Esophagus squamous epithelium (tissue), 5 donors: ENCODE measurements at places on chromosomes 1 and 21.

- no peak for DNase-seq
Measured at GRCh38 chr1:153058826-153059784, 1.8 kb upstream of the SPRR2A start.

GRCh38 chr21:14259747-14260146 lies 43.8 kb downstream of the RBM11 start:
- DNase-seq: no peak

- no peak for DNase-seq
Measured at GRCh38 chr1:12600880-12601633, 17.0 kb downstream of the DHRS3 start.

DNA sequence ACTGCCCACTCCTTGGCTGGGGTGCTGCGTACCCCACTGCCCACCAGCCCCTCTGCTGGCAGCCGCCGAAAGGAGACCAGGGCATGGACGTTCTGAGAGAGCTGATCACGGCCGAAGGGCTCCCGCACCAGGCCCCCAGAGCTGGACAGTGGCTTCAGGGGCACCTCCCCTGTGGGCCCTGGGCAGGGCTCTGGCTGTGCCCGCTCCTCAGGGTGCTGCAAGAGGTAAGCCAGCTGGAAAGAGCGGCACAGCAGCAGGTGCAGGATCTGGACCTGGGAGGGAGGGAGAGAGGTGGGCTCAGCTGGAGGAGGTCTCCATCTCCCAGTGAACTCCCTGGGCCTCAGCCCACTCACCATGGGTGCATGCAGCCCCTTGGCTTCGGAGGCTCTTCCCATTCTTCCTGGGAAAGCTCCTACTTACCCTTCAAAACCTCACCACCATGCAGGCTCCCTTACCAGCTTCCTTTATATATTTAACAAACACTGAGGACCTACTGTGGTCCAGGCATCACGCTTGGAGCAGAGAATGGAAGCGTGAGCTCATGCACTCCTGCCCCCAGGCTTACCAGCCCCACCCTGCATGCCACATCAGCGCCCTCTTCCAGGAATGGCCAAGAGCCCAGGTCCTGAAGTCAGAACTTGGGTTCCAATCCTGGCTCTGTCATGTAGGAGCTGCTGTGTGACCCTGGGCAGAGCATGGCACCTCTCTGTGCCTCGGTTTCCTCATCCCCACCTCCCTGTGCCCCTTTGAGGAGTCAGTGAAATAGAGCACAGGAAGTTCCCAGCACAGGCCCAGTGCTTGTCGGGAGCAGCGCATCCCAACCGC lies 6.8 kb upstream of the KIF17 start:
- no peak for DNase-seq

DNA sequence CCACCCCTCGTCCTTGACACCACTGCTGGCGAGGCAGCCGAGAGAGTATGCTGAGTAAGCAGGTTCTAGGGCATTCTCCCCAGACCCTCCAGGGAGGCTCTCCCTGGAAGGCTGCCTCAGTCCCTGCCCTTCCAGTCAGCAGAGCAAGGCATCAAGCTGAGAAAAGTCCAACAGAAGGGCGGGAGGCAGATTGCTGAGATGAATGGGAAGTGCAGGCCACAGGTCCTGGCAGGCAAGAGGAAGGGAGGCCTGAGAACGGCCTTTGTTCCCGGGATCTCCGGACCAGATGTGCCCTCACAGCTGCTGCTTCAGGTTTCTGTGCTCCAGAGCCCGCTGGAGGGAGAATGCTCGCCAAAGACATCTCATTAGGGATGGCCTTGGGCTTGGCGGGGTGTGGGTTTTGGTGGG lies 270.0 kb upstream of the VAMP3 start:
- no peak for DNase-seq

DNA sequence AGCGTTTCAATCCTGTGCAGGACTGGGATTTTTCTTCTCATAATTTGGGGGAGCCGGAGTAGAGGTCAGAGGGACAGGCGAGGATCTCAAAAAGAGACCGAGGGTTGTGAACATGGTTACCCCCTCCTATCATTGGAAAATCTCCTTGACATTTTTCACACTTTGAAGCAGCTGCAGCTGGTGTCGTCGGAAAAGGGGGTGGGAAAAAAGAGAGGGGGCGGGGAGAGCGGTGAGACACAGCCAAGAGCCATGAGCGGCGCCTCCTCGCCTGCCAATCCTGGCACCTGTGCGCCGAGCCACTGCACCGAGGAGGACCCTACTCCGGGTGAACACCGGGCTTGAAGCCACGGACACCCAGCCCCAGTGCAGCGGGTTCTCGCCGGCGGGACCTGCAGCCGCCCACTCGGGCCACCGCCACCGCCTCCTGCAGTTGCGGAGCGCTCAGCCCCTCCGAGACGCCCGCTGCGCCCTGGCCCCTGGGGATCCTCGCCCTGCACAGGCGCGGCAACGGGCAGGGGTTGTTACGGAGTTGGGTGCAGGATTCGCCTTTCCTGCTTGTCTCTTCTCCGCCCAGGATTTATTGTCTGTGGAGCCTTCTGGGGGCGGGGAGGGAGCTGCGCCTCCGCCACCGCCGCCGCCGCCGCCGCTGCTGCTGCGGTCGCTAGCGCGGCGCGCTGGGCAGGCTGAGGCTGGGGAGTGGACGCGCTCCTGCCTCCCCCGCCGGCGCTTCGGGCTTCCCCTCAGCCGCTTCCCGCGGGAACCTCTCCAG lies at the start of gene LRRC7:
TSS of gene LRRC7 (plus strand) at position 271 of the 769 bp plus-strand sequence. CDS start 718 bp downstream, outside the sequence.
- DNase-seq: no peak

DNA sequence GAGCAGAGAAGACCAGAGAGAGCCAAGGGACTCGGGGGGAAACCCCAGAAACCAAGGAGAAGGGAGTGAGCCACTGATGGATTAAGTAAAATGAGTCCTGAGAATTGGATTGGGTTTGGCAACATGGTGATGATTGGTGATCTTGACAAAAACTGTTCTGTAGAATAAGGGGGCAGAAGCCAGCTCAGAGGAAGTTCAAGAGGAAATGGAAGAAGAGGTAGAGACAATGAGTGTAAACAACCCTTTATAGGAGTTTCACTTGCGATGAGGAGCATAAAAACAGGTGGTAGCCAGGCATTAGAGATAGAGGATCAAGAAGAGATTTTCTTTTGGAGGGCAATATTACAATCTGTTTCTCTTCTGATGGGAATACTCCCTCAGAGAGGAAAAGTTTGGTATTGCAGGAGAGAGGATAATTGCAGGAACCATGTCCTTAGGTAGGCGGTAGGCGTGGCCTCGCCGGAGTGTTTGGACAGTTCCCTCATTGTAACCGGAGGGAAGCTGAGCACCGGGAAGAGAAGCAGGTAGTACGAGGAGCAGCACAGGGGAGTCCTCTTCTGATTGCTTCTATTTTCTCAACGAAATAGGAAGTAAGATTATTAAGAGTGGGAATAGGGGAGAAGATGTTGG lies 68.4 kb upstream of the TENT5C start:
- DNase-seq: no peak

- no peak for DNase-seq
Measured at GRCh38 chr1:186923486-186923885, 94.7 kb downstream of the PLA2G4A start.

DNA sequence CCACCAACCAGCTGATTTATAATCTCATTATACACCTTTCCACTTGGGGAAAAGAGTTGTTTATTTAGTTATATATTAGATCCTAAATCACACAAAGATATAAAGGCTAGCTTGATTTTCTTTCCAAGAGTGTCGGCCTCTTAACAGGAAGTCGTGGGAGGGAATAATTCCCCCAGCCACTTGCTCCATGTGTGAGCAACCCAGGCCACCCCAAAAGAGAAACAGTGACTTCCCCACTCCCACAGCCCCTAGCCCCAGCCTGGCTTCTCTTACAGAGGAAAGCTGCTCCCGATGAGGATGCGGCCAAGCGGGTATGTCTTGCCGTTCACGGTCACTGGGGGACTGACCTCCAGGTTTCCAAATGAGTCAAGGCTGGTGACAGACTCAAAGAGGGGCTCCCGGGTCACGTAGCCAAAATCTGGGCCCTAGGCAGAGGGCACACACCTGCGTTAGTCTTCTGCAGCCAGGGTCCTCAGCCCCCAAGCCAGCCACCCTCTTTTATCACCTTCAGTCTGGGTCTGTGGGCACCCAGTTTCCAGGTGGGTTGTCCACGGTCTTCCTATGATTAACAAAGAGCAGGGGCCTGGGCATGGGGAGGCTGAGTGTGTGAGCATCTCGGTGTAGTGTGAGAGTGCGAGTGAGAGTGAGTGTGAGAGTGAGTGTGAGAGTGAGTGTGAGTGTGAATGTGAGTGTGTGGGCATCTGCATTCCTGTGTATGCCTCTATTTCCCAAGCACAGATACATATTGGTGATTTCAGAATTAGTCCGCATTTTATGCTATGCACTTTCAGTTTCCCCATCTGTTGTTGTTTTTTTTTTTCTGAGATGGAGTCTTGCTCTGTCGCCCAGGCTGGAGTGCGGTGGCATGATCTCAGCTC lies 25.4 kb upstream of the SDHB start:
- no peak for DNase-seq

- DNase-seq: no peak
Measured at GRCh38 chr21:28817871-28818270, 174.8 kb downstream of the LTN1 start.

GRCh38 chr1:59113876-59114457 lies 182.9 kb upstream of the FGGY start:
- DNase-seq: no peak

DNA sequence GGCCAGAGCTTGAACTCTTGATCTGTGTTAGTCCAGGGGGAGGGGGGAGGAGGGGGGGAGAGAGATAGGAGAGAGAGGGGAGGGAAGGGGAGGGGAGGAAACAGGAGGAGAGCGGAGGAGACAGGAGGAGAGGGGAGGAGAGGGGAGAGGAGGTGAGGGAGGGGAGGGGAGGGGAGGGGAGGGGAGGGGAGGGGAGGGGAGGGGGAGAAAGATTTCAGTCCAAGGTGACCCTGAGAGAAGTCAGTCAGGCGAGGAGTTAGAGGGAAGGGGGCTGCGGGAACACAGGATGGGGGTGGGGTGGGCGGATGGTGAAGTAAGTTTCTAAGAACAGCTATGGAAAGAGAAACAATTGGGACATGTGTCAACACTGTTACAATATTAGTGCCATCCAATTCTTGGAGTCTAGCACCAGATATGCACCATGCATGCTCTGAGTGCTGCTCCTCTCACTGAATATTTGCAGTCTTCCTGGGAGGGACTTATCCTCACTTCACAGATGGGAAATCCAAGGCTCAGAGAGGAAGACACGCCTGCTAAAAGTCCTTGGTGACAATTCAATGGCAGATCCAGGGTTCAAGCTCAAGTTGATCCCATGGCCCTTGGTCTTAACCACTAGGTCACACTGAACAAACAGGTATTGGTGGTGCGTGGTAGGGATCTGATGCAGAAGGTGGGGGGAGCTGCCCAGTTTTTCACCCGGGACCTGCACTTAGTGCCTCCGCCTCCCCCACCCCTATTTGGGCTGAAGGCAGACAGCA lies 42.5 kb upstream of the ECE1 start:
- no peak for DNase-seq

DNA sequence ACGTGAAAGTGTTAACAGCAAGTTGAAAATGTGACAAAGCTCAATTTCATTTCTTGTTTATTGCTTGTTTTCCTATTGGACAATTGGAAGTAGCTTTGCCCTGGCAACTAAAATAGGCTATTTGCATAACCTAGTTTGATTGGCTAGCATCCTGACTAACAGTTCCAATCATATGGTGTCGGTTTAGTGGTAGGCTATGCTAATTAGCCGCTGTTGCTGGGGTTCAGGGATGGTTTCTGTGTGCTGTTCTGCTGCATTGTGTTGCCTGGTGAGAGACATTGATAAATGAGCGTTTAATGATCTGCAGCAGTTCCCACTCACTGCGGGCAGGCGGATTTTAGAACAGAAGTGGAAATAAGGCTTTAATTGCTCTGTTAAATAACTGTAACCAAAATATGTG lies 68.5 kb downstream of the DYRK1A start:
- DNase-seq: no peak

DNA sequence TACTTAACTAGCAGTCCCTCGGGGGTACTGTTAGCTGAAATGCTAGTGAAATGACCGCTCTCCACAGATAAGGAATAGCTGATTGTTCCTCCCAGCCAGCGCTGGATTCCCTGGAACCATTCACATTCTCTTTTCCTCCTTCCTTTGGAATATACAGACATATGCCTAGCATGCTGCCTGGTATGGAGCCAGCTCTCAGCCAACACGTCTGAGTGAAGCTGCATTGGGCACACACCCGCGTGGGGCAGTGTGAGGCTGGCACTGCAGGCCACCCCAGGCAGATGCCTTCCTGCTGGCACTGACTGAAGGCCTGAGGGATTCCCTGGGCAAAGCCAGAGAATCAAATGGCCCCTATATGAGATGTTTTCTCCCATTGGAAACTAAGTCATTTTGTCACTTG lies 66.7 kb downstream of the TLR5 start:
- DNase-seq: no peak

- no peak for DNase-seq
Measured at GRCh38 chr21:41674402-41674801, 92.5 kb downstream of the RIPK4 start.

DNA sequence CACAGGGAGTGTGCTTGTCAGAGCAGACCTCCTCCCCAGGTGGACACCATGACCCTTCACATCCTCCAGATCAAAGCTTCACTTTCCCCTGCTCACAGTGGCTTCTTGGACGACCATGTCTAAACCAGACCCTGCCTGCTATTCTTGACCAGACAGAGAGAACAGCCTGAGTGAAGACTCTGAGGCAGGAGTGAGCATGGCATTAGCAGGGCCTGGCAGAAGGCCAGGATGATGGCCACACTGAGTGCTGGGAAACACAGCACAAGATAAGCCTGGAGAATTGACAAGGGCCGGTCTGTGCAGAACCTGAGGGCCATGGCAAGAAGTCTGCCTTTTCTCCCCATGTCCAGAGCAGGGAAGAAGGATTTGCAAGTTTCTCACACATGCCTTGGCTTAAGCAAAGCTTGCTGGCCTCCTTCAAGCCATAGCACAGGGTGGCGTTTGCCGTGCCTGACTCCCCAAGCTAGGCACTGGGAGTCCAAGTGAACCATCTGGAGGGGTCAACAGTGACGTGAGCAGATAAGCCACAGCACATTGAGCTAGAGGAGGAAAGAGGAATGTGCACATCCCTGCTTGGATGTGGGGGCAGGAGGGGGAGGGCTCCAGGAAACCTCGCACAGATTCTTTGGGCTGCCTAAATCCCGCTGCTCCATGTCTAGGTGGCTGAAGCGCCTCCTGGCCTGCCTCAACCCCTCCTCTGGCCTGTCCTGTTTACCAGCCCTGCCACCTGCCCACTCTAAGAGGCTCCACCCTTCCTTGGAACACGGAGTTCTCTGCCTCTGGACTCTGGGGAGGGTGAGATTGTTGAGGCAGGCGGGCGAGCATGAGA lies 87.1 kb downstream of the CD58 start:
- DNase-seq: no peak

GRCh38 chr21:33895356-33895755 lies 20.2 kb downstream of the ATP5PO start:
- DNase-seq: no peak

DNA sequence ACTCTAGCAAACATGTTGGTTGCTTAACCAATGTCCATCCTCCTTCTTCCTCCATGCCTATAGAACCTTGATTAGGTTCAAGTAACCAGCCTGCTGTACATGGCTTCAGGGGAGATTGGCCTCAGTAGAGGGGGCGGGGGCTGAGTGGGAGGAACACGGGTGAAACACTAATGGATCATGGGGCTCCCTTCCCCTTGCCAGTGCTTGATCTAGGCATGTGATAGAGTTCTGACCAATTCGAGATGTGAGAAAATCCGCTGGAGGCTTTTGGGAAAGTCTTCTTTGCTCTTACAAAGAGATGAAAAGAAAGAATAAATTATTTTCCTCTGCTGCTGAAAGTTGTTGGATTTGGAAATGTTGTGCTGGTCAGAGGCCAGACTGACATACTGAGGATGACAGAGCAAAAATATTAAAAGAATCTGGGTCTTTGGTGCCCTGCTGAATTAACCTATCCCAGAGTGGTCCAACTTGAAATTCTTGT lies 5.2 kb upstream of the OTUD7B start:
- DNase-seq: no peak
